ENCODE measurements at places on chromosomes 13 and 19.

DNA sequence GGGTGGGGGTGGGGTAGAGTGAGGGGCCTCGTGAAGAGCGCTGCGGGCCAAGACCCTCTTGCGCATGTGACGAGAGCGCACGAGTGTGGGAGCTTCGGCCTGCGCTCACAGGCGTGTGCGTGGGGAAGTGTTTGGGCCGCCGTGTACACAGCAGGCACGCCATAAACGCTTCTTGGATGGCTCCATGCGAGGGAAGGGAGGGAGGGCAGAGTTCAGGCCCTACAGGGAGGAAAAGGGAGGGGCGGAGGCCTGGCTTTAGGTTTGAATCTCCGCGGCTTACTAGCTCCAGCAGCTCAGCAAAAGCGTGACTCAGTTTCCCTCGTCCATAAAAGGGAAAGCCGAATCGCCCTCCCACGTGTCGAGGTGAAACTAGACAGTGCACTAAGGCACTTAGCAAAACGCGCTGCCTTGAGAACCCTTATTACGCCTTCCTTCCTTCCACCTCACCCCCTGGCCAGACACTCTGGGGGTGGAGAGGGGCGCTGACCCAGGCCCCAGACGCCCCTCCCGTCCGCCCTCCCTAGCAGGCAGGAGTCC lies 12.5 kb downstream of the GADD45B start:
- no peak for DNase-seq

GRCh38 chr13:88376760-88377388 lies 705.7 kb downstream of the SLITRK5 start:
- no peak for DNase-seq

- no peak for DNase-seq
Observed at GRCh38 chr19:56566904-56567273, 379 bp upstream of the ZNF470 start.

DNA sequence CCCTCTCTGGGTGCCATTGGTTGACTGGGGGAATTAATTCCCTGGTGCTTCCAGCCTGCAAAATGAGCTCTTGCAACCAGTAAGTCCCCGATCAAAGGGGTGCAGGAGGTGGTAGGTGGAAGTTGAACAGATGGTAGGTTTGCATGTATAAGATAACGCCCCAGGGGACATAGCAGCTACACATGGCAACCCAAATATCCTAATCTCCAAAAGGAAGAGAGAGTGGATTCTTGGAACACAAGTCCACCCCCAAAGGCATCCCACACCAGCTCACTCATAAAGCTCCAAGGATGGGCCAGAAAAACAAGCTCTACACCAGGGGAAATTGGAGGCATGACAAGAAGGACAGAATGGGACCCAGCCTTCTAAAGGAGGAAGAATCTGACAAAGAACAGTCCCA lies 4.8 kb downstream of the CD209 start:
- no peak for DNase-seq

DNA sequence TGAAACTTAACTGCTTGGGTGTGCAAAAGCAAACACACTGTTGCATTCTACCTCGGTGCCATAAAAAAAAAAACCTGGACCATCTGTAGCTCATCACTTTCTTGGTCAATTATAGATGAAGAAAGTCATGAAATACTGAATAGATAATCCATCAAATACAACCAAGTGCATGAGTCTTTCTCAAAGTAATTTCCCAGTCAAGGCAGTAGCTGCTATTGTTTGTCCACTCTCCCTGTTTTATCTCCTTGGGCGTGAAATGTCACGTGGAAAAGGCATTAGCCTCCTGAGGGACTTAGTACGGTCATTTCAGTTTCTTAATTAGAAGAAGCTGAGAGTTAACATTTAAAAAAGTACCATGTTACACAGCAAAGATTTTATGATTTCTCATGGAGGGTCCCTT lies 1697.9 kb downstream of the PCDH9 start:
- no peak for DNase-seq

DNA sequence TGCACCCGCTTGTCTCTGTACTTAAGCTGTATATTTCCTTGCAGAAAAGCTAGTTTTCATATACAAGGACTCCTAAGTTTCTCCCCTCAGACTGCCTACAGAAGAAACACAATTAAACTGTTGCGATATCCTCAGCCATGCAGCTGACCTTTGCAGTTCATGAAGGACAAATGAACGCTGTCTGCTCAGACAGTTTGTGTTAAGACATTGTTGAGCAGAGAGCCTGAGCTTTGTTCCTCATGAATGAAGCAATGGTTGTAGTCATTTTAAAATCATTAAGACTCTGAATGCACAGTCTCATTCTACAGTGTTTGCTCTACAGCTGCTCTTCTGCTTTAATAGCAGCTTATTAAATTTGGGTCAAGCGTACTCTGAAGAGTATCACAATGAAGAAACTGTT lies 23.2 kb upstream of the MAB21L1 start:
- DNase-seq: no peak

GRCh38 chr19:7579182-7579581 lies 16.5 kb upstream of the CAMSAP3 start:
- no peak for DNase-seq

GRCh38 chr13:112819111-112819510 lies 129.3 kb downstream of the ATP11A start:
- DNase-seq: no peak

- peak; percentile 31 for DNase-seq
Observed at GRCh38 chr19:898663-899062, 5.4 kb downstream of the RNU6-9 start.

- no peak for DNase-seq
Observed at GRCh38 chr13:58953638-58954037, 1210.1 kb downstream of the DIAPH3 start.

DNA sequence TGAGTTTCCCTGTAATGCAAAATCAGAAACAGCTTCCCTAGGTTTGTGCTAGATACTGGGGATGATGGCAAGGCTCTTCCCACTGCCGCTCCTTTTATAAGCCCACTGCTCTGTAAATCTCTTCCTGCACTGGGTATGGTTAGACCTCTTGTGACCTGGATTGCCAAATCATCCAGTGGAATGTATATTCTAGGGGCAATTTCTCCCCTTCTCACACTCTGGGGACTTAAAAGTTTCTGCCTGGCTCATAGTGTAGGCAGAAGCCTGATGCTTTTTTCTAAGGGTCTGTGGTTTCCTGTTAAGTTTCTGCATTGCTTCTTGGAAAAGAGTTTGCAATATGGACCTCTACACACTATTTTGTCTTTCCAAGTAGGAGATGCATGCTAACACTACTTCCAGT lies 1582.0 kb upstream of the PCDH20 start:
- DNase-seq: no peak

DNA sequence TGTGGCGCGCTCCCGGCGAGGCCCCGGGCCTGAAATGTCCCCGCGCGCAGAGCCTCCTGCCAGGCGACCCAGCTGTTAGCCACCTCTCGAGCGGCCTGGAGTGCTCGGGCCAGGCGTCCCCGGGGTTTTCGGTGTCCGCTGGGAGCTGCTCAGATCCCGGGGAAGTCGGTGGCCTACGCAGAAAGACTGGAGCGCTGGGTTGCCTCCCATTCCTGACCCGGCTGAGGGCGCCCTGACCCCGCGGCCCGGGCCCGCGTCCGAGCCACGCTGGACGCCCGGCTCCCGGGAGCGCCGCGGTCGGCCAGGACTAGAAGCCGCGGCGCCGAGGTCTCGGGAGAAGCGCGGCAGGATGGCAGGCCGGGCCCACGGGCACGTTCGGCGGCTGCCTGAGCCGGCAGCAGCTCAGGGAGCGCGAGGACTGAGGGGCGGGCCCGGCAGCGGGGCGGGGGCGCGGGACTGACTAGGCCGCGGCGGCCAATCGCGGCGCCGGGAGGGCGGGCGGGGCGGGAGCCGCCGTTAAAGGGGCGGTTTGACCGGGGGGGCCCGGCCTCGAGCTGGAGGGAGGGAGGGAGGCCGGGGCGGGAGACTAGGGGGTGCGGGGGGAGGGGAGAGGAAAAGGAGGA lies 1.3 kb upstream of the ZIC2 start:
- DNase-seq: no peak

Data from stimulated activated naive CD8-positive, alpha-beta T cell treated with anti-CD3 and anti-CD28 coated beads, Interleukin-15, amount 100 ng/mL, for 72 hours (primary cell).